ENCODE measurements at places on chromosomes 12 and 14. TPM values are rescaled to one million over a fixed set of nuclear protein-coding genes. Genes with fewer than 3 reads are reported as not detected.

DNA sequence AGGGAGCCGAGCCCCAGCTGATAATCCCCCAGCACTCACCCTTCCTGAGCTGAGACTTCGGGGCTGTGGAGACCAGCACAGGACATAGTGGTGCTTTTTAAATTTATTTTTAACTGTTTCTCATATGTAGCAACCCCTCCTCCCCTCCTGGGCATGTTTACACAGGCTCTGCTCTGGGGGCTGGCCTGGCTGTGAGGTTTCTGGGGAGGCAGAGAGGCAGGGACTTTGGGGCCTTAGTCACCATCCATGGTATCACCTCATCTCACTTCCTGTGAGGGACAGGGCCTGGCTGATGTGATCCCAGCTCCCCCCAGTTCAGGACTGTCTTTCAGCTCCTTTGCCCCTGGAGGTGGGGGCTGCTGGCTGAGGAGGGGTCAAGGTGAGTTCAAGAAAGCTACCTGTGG is 20.4 kb downstream of the VASH1 start:
- H3K27ac ChIP-seq: no peak overlapping the region
- no peaks in the 10 kb centered on the region for H3K36me3 ChIP-seq
- no peak for DNase-seq
- peaks cover 23% of the 10 kb centered on the region for H3K4me1 ChIP-seq
- peaks cover 13% of the 10 kb centered on the region for H3K27me3 ChIP-seq

DNA sequence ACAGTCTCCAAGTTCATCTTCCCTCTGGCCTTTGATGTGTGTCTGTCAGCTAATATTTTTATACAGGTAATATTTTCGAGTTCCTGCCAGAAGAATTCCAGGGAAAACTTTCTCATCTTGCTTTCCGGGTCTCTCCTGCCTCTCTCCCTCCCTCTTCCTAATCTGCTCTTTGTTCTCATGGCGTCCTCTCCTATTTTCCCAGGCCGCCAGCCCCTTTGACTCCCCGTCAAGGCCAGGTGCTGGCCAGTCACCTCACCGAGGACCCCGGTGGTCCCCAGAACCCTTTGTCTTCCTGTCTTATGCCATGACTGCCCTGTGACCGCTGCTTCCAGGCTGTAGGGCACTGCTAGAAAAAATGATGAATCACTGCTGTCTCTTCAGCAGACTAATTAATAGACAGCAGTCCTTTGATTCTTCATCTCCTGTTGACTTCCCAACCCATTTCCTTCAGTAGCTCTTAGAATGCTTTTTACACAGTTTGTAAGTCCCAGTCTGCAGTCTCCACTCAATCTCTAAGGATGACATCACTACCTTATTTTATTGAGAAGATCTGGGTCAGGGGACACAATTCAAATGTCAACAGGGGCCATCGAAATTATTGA is 40.7 kb downstream of the PPFIBP1 start:
- DNase-seq: no peak
- peaks cover 9% of the 10 kb centered on the region for H3K4me1 ChIP-seq
- no peak overlapping the region for H3K27ac ChIP-seq
- H3K4me3 ChIP-seq: no peak overlapping the region

SRRM4 gene
- total RNA-seq: 183 TPM

GNB3 gene
- 45.7 TPM for total RNA-seq

Measured in glutamatergic neuron (in vitro differentiated cells).